ENCODE measurements at places on chromosomes 5 and 9. TPM values are rescaled to one million over a fixed set of nuclear protein-coding genes. Genes with fewer than 3 reads are reported as not detected.

DNA sequence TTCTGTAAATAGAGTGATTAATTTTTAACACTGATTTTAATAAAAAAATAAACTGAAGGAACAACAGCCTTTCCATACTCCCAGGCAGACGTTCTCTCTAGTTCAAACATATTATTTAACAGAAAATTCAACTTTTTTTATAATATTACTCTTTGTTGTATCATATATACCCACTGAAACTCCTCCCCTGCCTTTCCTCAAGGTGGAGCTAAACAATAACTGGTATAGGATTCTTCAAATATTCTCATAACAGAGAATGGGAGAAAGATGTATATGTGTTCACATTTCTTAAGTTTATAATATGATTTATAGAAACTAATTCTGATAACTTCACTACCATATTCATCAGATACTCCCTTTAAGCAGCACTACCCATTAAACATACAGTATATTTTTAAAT lies 83.4 kb downstream of the CYLC2 start:
- H3K4me1 ChIP-seq: no peaks in the 10 kb centered on the region
- H3K4me3 ChIP-seq: no peak overlapping the region
- H3K27me3 ChIP-seq: no peaks in the 10 kb centered on the region
- H3K27ac ChIP-seq: no peak overlapping the region
- no peaks in the 10 kb centered on the region for H3K36me3 ChIP-seq

GRCh38 chr9:123164285-123164684 lies 104.1 kb downstream of the STRBP start:
- H3K4me1 ChIP-seq: no peaks in the 10 kb centered on the region
- H3K4me3 ChIP-seq: no peak overlapping the region
- no peak for DNase-seq

- peaks cover 52% of the 10 kb centered on the region for H3K27me3 ChIP-seq
- no peaks in the 10 kb centered on the region for H3K36me3 ChIP-seq
- H3K4me1 ChIP-seq: peaks cover 22% of the 10 kb centered on the region
- peak overlapping the region; percentile 27 for H3K4me3 ChIP-seq
- peak; percentile 58 for DNase-seq
- H3K27ac ChIP-seq: peak overlapping the region; percentile 70
Observed at GRCh38 chr9:116157436-116158138, 4.0 kb downstream of the PAPPA start.

DNA sequence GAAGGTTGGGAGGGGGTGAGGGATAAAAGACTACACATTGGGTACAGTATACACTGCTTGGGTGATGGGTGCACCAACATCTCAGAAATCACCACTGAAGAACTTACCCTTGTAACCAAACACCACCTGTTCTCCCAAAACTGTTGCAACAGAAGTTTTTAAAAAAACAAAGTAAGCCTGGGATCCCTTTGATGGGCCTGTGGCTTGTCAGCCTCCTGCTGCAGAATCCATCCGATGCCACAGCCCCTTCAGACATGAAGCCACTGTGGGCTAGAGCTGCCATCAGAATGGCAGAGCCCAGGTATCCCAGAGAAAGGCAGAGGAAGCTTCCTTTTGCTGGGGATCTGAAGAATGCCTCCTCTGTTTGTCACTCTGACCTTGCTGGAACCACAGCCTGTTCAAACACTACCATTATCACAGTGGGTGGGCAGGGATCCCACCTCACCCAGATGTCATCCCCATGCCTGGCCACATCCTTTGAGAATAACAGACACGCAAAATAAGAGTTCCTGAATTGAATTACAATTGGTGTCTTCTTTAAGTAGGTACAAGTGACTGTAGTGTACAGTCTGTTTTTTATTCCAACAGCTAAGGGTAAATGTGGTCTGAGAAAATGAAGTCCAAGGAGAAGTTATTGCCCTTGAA lies 78.1 kb upstream of the DIRAS2 start:
- H3K4me3 ChIP-seq: no peak overlapping the region
- H3K27ac ChIP-seq: no peak overlapping the region
- no peaks in the 10 kb centered on the region for H3K36me3 ChIP-seq
- H3K27me3 ChIP-seq: no peaks in the 10 kb centered on the region
- no peaks in the 10 kb centered on the region for H3K4me1 ChIP-seq
- DNase-seq: no peak

GRCh38 chr5:5419291-5420210 lies 2.9 kb upstream of the ICE1 start:
- no peaks in the 10 kb centered on the region for H3K27me3 ChIP-seq

GRCh38 chr5:135452321-135453030 lies at the start of gene TIFAB:
Gene TIFAB, minus strand, starts transcription at chr5:135452351. Its CDS starts 2,412 bp downstream, at chr5:135449939.
- H3K27me3 ChIP-seq: no peaks in the 10 kb centered on the region
- no peak within 1 kb of the TSS for H3K27ac ChIP-seq
- DNase-seq: peak; percentile 48
- no peaks in the 10 kb centered on the region for H3K4me1 ChIP-seq
- no peaks in the 10 kb centered on the region for H3K36me3 ChIP-seq

DNA sequence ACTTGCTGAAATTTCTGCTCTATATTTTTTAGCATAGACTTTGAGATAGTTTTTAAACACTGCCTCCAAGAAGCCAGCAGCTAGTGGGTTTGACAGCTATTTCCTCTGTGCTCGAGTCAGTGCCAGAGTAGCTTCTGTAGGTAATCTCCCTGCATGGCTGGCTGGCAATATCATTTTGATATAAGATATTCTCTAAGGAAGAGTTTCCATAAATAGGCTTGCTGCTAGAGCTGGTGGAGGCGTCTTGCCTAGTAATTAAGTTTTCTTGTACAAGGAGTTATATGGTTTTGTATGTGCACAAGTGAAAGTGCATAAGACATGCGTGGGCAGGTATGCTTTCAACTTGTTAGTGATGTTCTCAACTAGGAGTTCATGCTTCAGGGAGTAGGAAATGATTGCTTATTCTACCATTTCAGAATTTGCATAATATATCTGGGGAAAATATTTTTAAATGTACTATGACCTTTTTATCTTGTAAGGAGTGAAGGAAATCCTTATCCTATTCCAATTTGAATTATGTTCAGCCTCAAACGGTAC lies 74.1 kb upstream of the CCL21 start:
- H3K27me3 ChIP-seq: no peaks in the 10 kb centered on the region
- H3K36me3 ChIP-seq: no peaks in the 10 kb centered on the region
- no peak overlapping the region for H3K27ac ChIP-seq

- H3K27me3 ChIP-seq: no peaks in the 10 kb centered on the region
- no peak overlapping the region for H3K4me3 ChIP-seq
- peaks cover 5% of the 10 kb centered on the region for H3K36me3 ChIP-seq
- DNase-seq: no peak
- no peaks in the 10 kb centered on the region for H3K4me1 ChIP-seq
- no peak overlapping the region for H3K27ac ChIP-seq
Observed at GRCh38 chr5:168801567-168801966, 222.4 kb upstream of the PANK3 start.

DNA sequence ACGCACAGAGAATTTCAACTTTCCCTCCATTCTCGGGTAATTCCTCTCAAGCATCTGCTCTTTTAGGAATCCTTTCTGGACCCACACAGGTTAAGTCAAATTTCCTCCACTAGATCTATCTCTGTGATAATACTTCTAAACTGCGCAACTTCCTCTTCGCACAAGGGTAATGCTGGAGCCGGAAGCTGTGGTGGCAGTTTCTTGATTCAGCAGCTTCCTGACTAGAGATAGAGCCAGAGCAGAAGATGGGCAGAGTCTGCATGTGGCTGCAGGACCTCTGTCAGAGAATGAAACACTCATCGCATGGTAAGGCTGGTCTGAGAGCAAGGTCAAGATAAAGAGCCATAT lies 11.1 kb upstream of the CDC42SE2 start:
- H3K4me1 ChIP-seq: no peaks in the 10 kb centered on the region
- no peak overlapping the region for H3K27ac ChIP-seq
- H3K27me3 ChIP-seq: no peaks in the 10 kb centered on the region
- H3K36me3 ChIP-seq: no peaks in the 10 kb centered on the region
- no peak overlapping the region for H3K4me3 ChIP-seq

GRCh38 chr5:116834796-116835515 lies 260.3 kb upstream of the SEMA6A start:
- H3K36me3 ChIP-seq: no peaks in the 10 kb centered on the region
- no peak overlapping the region for H3K4me3 ChIP-seq
- H3K4me1 ChIP-seq: peaks cover 9% of the 10 kb centered on the region
- H3K27ac ChIP-seq: no peak overlapping the region
- no peaks in the 10 kb centered on the region for H3K27me3 ChIP-seq

GRCh38 chr5:30050056-30050815 lies 1143.2 kb upstream of the CDH6 start:
- no peak overlapping the region for H3K4me3 ChIP-seq
- H3K36me3 ChIP-seq: no peaks in the 10 kb centered on the region
- no peak overlapping the region for H3K27ac ChIP-seq
- DNase-seq: no peak
- H3K4me1 ChIP-seq: no peaks in the 10 kb centered on the region

DNA sequence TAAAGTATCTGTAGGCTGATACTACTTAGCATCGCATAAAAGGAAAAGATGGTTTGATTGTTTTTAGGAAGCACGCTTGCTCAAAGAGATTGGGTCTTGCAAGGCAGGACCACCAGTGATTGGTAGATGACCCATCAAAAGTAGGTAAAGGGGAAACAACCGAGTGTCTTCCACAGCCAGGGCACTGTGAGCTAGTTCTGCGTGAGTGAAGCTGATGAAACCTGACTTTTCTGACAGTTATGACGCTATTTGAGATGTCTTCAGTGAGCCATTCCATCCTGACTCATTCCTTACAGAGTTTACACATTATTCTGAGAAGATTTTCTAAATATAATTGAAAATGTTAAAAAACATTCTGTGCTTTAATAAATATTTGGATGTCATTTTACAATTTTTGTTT lies 49.7 kb downstream of the BASP1 start:
- H3K4me3 ChIP-seq: no peak overlapping the region
- no peaks in the 10 kb centered on the region for H3K36me3 ChIP-seq
- H3K27ac ChIP-seq: no peak overlapping the region
- H3K27me3 ChIP-seq: no peaks in the 10 kb centered on the region
- H3K4me1 ChIP-seq: no peaks in the 10 kb centered on the region
- no peak for DNase-seq

DNA sequence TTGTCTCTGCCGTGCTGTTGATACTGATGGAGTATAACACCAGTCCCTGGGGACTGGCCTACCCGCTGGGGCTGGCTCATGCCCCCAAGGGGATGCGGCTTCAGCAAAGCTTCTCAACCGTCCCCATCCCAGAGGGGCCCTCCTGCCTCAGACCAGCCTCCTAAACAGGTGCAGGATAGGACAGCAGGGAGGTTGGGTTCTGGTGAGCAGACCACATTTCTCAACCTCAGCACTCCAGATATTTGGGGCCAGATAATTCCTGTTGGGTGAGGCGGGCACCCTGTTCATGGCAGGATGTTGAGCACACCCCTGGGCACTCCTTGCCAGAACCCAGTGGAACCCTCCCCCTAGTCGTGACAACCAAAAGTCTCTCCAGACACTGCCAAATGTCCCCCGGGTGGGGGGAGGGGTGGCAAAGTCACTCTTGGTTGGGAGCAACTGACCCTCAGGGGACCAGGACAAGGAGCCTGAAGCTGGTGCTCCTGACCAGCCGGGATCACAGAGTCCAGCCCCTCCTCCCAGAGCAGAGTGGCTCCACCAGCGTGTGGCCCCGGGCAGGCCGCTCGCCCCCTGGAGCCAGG lies 107.8 kb downstream of the ZNF354C start:
- no peaks in the 10 kb centered on the region for H3K27me3 ChIP-seq
- DNase-seq: peak; percentile 60
- H3K27ac ChIP-seq: no peak overlapping the region
- no peaks in the 10 kb centered on the region for H3K36me3 ChIP-seq
- H3K4me3 ChIP-seq: no peak overlapping the region

GRCh38 chr5:83343299-83343698 lies 128.2 kb upstream of the VCAN start:
- no peak overlapping the region for H3K4me3 ChIP-seq
- DNase-seq: no peak
- no peaks in the 10 kb centered on the region for H3K27me3 ChIP-seq
- H3K4me1 ChIP-seq: peaks cover 8% of the 10 kb centered on the region
- peak overlapping the region; percentile 30 for H3K27ac ChIP-seq
- H3K36me3 ChIP-seq: no peaks in the 10 kb centered on the region

- H3K36me3 ChIP-seq: no peaks in the 10 kb centered on the region
- H3K4me3 ChIP-seq: no peak overlapping the region
- no peaks in the 10 kb centered on the region for H3K27me3 ChIP-seq
Observed at GRCh38 chr5:158917731-158918130, 182.0 kb downstream of the EBF1 start.

- no peaks in the 10 kb centered on the region for H3K27me3 ChIP-seq
- no peak for DNase-seq
- H3K36me3 ChIP-seq: peaks cover 6% of the 10 kb centered on the region
- H3K4me3 ChIP-seq: no peak overlapping the region
Observed at GRCh38 chr9:130313103-130313858, 47.7 kb downstream of the HMCN2 start.

- no peak overlapping the region for H3K27ac ChIP-seq
- DNase-seq: no peak
- no peaks in the 10 kb centered on the region for H3K27me3 ChIP-seq
- no peak overlapping the region for H3K4me3 ChIP-seq
Observed at GRCh38 chr9:108831496-108832178, 24.1 kb downstream of the ACTL7B start.

DNA sequence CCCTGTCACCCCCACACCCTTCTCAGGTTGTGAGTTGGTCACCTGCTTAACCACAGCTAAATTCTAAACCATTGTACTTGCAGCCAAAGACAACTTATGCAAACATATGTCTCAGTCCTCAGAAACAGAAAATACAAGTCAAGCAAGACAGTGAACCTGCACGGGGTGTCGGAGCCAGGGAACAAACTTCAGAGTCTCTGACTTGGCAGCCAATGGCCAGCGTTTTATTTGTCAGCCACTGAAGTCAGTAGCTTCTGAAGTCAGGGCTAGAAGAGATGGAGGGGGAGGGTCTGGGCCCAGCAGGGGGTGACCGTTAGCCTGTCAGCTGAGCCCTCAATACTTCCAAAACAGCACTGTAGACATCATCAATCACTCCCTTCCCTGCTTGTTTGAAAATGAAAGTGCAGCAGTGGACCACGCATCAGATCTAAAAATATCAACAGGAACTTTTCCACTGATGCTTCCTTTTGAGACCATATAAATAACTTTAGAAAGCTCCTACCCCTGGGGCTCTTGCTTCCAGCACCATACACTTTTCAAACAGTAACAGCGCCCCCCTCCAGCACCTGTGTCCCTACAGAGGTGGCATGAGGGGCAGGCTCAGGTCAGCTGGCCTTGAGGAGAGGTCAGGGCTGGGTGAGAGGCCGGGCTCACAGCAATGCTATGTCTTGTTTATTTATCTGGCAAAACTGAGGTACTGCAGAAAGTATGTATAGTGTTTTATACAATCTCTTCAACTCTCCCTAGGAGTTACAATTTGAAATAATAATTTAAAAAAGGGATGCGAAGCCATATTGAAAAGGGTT lies 142.5 kb downstream of the ACER2 start:
- no peaks in the 10 kb centered on the region for H3K4me1 ChIP-seq
- no peaks in the 10 kb centered on the region for H3K27me3 ChIP-seq
- no peak overlapping the region for H3K27ac ChIP-seq
- DNase-seq: no peak
- no peaks in the 10 kb centered on the region for H3K36me3 ChIP-seq
- H3K4me3 ChIP-seq: peak overlapping the region; percentile 13

The ERAP2 gene
- 8.6 TPM for total RNA-seq

The SLC46A2 gene
- 0.36 TPM for total RNA-seq

The KYAT1 gene
- 5.8 TPM for total RNA-seq

The TXN gene
- 211 TPM for total RNA-seq

The LSM11 gene
- total RNA-seq: 12.1 TPM
